ENCODE measurements at places on chromosomes 6 and 20.
A peak's percentile ranks its signal among the peaks of the same experiment; 100 is the strongest.

DNA sequence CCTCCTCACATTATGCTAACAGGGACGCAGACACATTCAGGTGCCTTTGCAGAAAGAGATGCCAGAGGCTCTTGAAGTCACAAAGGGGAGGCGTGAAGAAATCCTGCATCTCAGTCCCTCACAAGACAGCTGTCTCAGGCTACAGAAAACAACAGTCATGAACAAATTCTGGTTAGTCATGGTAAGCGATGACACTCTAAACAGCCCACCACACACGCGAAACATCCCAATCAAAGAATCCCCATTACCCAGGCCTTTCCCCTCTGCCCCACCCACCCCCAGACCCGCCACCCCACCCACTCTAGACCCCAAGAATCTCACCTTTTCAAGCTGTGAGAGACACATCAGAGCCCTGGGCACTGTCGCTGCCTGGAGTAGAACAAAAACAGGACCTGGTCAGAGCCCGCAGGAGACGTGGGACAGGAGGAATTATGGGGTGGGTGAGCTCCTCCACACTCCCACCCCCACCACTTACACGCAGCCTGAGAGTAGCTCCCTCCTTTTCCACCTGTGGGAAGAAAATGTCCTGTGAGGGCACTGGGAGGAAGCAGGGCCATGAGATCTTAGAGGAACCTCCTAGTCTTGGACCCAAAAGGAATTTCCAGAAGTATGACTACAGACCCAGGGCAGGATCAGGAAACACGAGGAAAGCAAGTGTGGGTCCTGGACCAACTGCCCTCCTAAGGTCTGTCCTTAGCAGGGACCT, 2.7 kb downstream of the HLA-B start:
- no peak for DNase-seq

GRCh38 chr6:78831492-78831891, 35.9 kb upstream of the IRAK1BP1 start:
- DNase-seq: no peak

DNA sequence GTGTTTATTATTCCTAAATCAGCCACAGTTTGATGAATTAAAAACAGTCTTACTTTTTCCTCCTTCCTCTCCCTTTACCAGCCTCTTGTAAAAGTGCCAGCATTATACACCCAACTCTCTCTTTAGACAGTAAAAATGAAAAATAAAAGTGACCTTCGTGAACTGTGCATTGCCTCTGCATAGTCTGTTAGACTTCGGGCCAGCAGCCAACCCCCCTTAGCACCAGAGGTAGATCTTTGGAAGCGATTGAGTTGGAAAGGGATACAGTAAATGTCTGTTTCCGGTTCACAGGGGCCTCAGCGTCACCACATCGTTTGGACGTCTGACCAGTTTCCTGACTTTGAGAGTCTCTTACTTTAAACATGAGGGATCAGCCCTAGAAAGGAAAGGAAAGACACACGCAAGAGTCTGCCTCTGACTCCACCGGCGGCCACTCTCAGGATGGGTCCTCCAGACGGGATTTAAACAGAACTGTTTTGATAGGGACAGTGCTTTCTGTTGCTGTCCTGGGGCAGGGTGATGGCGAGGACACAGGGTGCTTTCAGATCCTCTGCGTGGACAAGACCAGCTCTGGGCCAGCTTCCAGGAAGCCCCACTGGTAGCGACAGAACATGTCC, 206.6 kb upstream of the PREP start:
- no peak for DNase-seq

- no peak for DNase-seq
Observed at GRCh38 chr6:160374836-160375560, 26.8 kb downstream of the SLC22A3 start.

DNA sequence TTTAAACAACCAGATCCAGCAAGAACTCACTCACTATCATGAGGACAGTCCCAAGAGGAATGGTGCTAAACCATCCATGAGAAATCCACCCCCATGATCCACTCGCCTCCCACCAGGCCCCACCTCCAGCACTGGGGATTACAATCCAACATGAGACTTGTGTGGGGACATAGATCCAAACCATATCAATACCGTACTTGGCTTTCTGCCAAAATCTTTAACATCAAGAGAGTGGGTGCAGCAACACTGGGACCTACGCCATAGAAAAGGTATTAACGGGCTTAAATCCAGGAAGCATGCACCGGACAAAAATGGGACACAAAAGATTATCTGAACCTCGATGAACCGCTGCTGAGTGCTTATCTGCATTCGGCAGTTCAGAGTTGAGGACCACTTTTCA, 322.3 kb upstream of the ARID1B start:
- no peak for DNase-seq

DNA sequence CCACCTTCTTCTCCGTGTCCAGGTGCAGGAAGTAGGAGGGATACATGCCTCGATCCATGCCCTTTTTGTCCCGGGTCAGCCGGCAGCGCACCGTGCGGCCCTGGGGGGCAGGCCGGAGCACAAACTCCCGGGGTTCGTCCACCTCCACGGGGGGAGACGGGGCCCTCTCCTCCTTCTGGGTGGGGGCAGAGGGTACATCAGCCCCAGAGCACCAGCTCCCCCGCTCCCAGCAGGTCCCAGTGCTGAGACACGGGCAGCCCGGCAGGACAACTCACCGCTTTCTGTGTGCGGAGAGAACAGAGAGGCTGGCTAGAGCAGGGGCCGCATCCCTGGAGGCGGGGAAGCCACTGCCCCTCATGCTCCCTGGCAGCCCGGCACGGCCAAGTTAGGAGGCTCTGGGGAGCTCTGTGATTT, 6.7 kb downstream of the TULP1 start:
- DNase-seq: no peak

DNA sequence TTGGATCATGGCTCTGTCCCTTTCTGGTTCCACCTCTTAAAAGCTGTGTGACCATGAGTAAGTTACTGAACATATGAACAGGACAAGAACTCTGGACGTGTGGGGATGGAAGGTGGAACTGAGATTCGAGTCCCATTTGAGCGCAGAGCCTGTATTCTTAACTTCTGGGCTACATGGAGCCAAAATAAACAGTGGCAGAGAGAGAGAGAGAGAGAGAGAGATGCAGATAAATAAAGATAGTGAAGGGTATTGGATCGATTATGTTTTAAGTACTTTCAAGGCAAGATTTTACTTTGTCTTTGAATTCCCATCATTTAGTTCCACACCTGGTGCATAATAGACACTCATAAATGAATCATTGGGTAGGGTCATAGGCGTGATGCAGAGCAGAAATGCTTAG, 39.7 kb downstream of the SLC35D3 start:
- DNase-seq: peak; percentile 89

DNA sequence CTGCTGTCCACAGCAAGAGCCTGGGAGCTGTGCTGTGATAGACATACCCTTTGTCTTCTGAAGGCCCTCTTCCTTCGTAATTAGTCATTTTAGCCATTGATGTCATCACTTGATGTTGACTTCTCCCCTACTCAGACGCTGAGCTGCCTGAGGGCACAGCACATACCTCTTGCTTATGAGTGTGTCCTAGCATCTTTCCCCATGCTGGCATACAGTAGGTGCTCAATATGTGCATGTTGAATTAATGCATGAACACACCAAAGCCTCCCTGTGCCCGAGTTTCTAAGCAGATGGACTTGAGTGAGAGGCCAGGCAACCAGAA, 35.8 kb upstream of the FAM83D start:
- no peak for DNase-seq

GRCh38 chr6:87139236-87139635, 16.1 kb upstream of the ZNF292 start:
- peak; percentile 45 for DNase-seq

GRCh38 chr6:12479881-12480280, 189.7 kb downstream of the EDN1 start:
- DNase-seq: no peak

GRCh38 chr6:52227495-52227894, 16.8 kb downstream of the IL17F start:
- no peak for DNase-seq

DNA sequence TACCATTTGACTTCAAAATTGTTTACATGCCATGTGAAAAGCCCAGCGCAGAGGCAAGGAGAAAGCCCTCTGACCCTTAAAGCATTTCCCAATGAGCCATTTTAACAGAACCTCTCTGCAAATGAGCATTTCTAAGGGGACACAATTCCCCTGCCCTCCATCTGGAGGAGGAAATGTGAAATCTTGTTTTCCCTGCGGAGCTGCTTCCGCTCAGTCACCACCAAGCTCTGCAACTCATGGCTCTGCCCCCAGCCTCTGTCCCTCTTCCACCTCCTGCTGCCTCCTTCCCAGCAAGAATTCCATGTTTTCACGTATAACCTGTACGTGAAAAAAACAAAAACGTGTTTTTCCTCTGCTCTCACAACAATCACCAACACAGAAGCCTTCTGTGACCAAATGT, 12.3 kb downstream of the RIN2 start:
- no peak for DNase-seq

- no peak for DNase-seq
Observed at GRCh38 chr20:6644813-6645628, 122.5 kb upstream of the BMP2 start.

- DNase-seq: no peak
Observed at GRCh38 chr20:53838311-53838868, 232.0 kb downstream of the BCAS1 start.

DNA sequence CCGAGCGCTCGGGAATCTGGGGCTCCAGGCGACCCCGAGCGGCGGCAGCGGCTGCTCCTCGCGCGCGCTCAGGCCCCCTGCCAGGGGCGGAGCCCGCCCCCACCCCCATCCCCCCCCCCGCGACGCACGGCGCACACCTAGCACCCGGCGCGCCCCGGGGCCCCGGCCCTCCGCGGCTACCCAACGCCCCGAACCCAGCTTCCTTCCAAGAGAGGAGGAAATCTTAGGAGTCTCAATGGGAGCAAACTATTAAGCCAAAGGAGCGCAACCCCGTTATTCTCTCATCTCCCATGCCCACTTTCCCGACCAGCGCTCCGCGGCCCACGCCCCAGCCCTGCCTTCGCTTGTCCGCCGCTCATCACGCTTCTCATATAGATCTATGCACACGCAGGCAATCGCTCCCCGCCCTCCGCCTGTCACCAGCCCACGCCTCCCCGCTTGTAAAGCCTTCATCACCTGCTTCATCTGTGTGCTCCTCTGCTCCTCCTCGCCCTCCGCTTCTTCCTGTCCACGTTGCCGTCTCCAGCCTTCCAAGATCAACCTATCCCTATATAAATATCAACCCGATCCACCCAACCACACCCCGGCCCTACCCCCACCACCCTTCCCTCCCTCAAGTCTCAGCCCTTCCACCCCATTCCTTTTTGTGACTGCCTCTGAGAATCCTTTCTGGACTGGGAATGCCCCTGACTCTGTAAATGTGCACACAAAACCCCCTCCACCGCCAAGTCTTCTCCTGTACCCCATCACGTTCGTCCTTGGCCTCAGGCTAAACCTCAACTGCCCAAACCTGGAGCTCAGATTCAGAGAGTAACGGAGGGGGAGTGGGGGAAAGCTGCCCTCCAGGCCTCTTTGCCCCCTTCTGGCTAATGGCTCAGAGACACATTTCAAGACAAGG, at the start of gene DLK2:
Gene DLK2 (minus strand): TSS at position 18 of the 898 bp plus-strand sequence. CDS start 723 bp downstream, outside the sequence.
- peak; percentile 53 for DNase-seq

GRCh38 chr6:99378636-99379035, 15.4 kb downstream of the COQ3 start:
- no peak for DNase-seq

GRCh38 chr6:161422710-161423680, 149.1 kb upstream of the AGPAT4 start:
- no peak for DNase-seq

DNA sequence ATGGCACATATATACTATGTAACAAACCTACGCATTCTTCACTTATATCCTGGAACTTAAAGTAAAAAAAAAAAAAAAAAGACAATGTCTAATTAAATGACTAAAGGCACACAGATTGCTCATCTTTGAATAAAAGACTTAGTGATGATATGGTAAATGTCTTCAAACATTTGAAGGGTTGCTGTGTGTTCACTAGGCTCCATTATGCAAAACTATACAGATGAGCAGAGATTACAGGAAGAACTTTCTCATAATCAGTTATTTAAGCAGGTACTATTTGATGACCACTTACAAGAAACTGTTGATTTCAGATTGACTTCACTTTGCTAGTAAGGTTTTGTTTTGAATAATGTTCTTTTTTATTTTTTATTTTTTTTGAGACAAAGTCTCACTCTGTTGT, 34.4 kb downstream of the DNAH8 start:
- no peak for DNase-seq

GRCh38 chr6:112330071-112330878, 16.9 kb upstream of the RFPL4B start:
- no peak for DNase-seq

DNA sequence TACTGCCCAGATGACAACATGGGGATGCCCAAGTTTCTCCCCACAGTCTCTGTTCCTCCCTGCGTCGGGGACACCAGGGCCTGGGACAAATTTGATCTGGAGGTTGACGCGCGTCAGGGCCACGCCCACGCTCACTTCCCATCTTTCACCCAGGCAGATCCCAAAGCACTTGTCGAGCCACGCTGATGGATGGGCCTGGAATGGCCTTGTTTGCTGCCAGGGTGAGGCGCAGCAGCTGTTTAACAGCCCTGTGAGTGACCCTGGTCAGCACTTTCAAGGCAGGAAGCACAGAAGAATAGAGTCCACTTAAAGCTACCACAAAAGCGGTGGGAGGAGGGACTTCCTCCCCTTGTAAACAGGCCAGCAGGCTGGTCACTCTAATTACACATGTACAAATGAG, 324.7 kb upstream of the JARID2 start:
- DNase-seq: no peak

DNA sequence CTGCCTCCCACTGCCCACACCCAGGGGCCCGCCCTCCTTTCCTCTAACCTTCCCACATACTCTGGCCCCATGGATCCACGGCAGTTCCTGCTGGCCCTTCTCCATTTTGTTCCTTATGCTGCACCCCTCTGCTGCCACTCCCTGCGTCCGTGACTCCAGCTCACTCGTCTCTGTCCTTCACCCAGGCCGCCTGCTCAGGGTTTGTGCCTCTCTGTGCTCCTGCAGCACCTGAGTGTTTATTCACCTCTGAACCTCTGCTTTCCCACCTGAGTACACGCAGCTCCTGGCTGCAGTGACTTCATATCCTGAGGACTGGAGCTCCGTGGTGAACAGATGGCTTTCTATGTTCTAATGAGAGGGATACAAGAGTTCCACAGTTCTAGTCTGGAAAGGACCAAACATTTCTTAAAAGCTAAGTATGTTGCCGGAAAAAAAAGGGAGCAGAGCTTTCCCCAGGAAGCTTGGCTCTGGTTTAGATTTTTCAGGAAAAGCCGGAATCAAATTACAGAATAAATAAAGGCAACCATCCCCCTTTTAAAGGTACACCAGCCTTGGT, 1.5 kb upstream of the GNRH2 start:
- peak; percentile 24 for DNase-seq

- no peak for DNase-seq
Observed at GRCh38 chr6:144305567-144305966, 20.4 kb downstream of the UTRN start.

DNA sequence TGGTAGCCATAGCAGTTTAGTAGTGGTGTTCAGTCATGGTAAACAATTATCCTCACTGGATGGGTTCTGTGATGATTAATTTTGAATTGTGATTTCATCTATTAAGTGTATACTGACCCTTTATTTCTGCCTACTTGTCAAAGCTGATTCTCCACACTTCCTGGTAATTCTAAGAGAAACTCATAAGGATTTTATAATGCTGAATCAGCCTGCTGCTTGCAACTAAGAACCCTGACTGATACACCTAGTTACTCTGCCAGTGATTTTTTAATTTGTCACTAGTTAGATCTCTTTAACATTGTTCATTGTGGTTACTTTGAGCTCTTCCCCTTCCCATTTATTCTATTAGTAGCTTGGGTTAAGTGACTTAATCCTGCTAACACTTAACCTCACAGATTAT, 8.6 kb downstream of the CDC40 start:
- DNase-seq: no peak

Data from NCI-H1092 treated with DMSO at 0.1 percent for 48 hours (cell line).